ENCODE measurements at places on chromosomes 2 and 18. TPM values are rescaled to one million over a fixed set of nuclear protein-coding genes. Genes with fewer than 3 reads are reported as not detected.
A peak's percentile ranks its signal among the peaks of the same experiment; 100 is the strongest.

Gene CDH20
- total RNA-seq = 0.11 TPM

- no peak overlapping the region for H3K4me3 ChIP-seq
- no peaks in the 10 kb centered on the region for H3K4me1 ChIP-seq
- H3K27ac ChIP-seq = no peak overlapping the region
- H3K27me3 ChIP-seq = no peaks in the 10 kb centered on the region
These were observed 43.6 kb upstream of the PTMA start for GRCh38 chr2:231664727-231665126.

DNA sequence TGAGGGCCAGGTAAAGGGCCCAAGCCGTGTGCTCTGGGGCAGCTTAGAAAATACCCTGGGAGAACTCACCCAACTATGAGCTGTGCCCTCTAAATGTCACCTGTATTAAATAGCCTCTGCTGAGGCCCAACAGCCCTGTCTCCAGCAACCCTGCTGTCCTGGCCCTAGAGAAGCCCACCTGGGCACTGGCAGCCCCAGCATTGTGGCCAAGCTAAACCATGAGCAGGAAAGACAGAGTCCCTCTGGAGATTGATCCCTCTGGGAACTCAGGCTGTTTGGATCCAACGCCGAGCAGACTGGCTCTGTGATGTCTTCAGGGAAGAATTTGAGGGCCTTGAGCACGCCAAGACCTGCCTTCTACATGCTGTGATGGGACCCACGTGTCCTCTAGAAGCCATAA, 126.5 kb downstream of the TTC32 start:
- no peaks in the 10 kb centered on the region for H3K36me3 ChIP-seq
- DNase-seq = no peak
- H3K4me1 ChIP-seq = no peaks in the 10 kb centered on the region
- no peak overlapping the region for H3K27ac ChIP-seq
- H3K27me3 ChIP-seq = no peaks in the 10 kb centered on the region
- H3K4me3 ChIP-seq = no peak overlapping the region

DNA sequence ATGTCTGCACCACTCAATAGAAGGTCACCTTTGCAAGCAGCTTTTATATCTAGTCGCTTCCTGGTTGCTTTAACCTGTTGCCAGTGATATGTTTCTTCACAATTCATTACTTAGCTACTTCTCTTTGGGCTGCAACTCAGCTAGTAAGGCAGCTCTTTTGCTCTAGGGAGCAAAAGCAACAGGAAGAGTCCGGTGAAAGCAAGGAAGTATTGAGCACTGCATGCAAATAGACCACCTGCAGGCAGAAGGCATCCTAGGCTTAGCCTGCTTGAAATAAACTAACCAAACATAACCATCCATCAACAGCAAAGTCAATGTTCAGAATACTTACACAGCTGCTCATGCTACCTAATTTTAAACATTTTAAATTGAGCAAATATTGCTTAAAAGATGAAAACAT, 529.2 kb upstream of the LINC00305 start:
- no peaks in the 10 kb centered on the region for H3K4me1 ChIP-seq
- no peaks in the 10 kb centered on the region for H3K27me3 ChIP-seq
- H3K4me3 ChIP-seq = no peak overlapping the region
- no peaks in the 10 kb centered on the region for H3K36me3 ChIP-seq
- DNase-seq = peak; percentile 52

Measured in endodermal cell (in vitro differentiated cells).